ENCODE measurements at places on chromosomes 13 and 19.

- no peak for DNase-seq
Observed at GRCh38 chr19:18896421-18896841, 473 bp upstream of the CERS1 start.

DNA sequence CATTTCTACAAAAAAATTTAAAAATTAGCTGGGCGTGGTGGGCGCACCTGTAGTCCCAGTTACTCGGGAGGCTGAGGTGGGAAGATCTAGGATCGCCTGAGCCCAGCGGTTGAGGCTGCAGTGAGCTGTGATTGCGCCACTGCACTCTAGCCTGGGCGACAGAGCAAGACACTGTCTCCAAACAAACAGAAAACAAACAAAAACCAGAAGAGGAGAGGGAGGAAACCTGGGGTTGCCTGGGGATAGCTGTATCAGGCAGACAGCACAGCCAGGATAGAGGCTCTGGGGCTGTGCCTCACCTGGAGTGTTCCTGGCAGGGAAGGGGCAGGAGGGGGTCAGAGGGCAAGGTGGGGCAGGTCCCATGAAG is 2.6 kb upstream of the POLR2E start:
- DNase-seq: no peak

DNA sequence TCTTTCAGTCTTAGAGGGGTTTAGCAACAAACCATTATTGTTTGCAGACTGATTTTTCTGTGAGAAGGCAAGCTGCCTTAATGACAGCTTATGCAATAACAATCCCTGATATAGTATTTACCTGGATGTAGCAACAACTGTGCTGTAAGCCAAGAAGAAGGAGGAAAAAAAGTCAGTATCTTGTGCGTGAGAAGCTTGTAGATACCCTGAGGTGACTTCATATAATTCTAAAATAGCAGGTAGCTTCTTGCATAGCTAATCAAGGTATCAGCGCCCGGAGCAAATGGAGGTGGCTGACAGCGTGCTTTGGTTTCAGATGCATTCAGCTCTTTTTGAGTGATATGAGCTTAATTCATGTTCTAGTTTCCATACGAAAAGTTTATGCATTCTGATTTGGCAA is 309.8 kb downstream of the KLF5 start:
- no peak for DNase-seq

DNA sequence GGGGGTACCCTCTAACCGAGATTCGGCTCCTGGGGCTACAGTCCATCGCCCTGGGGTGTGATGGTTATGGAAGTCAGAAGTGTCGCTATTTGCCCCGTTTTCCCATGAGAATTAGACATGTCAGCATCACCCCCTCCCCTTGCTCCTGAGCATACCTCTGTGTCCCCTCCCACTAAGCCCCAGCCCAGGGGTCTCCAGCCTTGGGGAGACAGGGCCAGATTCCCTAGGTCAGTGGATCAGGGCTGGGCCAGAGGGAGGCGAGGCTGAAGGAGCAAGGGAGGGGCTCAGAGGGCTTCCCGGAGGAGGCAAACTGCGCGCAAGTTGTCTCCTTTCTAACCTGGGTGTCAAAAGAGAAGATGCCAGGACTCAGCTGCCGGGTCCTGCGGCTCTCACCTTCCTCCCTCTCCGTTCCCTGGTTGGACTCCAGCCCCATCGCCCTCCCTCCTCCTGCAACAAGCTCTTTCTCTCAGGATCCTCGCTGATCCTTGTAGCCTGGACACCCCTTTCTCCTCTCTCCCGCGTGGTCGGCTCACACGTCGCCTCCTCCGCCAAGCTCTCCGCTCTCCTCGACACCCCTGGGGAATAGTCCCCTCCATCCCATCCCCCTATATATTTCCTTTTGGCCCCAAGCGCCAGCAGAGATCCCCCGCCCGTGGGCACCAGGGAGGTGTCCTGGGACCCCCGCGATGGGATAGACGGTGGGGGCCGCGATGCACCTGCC is 459 bp upstream of the TMEM59L start:
- DNase-seq: no peak

DNA sequence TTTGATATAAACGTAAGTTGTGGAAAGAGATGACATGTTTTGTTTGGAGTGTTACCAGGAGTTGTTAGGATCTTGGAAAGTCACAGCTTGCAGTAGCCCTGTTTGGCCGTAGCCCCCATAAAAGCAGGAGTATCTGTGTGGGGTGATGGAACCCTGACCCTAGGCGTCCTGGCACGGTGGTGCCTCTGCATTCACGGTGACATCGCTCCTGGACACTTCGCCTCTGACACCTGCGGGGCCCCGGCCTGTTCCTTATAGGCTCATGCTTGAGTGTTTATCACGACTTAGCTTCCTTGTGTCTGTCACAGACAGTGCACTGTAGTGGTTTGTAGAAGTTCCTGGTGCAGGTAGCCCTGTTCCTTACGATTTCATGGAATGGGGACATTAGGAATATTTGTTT is 74.2 kb downstream of the ATP11A start:
- no peak for DNase-seq

DNA sequence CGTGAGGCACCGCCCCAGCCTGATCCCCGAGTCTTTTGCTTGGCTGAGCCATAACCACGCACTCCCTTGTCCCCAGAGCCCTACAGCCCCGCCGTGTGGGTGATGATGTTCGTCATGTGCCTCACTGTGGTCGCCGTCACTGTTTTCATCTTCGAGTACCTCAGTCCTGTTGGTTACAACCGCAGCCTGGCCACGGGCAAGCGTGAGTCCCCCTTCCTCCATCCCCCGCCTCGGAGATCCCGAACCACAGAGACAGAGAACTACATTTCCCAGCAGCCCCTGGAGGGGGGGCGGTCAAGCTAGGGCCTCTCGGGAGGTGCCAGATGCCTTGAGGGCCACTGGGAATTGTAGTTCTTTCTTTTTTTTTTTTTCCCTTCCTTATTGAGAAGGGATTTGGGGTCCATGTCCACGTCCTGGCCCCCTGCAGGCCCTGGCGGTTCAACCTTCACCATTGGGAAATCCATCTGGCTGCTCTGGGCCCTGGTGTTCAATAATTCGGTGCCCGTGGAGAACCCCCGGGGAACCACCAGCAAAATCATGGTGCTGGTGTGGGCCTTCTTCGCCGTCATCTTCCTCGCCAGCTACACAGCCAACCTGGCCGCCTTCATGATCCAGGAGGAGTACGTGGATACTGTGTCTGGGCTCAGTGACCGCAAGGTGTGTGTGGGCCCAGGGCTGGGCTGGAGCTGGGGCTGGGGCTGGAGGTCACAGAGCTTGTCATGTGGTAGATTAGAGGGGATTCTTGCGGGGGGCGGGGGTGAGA is 25.9 kb downstream of the GRIN2D start:
- DNase-seq: no peak

GRCh38 chr13:87147076-87147475 is 524.1 kb upstream of the SLITRK5 start:
- no peak for DNase-seq

DNA sequence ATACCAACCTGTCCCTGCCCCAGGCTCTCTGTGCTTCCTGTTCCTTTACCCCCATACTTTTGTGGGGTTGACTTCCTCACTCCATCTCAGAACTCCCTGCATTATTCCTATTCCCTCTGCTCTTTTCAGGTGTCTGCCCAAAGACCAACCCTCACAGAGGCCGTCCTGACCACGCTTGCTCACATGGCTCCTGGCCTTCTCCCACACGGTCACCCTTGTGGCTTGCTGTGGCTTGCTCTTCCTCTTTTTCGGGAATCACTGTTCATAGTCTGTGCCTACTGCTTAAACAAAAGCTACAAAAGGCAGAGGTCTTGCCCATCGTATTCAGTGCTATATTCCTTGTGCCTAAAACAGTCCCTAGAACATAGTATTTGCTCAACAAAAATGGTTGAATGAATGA is 25.2 kb upstream of the ARGLU1 start:
- DNase-seq: no peak

GRCh38 chr13:93227280-93227877 is 772 bp downstream of the GPC6 start:
- DNase-seq: no peak

DNA sequence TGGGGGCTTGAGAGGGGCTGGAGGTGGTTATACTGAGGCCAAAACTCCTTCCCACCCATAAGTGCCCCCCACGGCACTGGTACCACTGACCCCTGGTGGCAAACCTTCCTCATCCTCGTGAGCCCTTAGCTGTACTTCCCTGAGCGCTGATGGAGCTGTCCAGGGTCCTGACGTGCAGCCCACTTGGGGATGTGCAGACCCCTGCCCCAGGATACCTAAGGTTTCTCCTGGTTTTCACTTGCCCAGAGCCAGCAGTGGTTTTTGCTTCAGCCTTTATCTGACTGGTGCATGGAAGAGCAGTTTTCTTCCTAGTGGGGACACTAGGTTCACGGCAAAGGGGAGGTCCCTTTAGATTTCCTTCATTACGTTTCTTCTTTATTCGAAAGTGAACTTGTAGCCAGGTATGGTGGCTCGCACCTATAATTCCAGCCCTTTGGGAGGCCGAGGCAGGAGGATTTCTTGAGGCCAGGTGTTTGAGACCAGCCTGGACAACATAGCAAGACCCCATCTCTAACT is 28.7 kb upstream of the KCTD15 start:
- DNase-seq: no peak

DNA sequence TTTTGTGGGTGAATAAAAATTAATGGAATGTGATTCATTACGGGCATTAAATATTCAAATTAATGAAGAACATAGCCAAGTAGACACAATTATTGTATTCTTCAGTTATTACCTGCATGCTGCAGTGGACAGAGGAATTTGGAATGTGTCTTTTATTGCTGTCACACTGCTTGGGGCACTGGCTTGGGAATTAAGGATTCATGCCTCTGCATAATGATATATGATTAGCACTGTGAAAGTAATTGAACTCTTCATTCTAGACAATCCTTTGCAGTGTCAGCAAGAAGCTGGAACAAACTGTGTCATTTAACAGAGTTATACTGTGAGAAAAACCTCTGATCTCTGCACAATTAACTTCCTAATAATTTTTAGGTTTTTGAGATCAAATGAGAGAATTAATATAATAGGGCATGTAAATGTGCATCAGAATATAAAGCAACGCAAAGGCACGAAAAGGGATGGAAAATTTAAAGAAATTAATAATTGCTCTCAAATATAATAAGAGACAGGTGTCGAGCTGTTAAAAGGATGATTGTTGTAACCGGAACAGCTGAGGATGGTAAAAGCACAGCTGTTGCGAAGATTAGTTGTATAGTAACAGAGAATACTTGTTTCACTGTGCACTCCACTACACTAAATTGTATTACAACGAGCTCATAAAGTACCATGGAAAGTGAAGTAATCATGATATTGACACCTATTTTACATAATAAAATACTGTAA is 235.1 kb upstream of the MIR17HG start:
- DNase-seq: no peak

DNA sequence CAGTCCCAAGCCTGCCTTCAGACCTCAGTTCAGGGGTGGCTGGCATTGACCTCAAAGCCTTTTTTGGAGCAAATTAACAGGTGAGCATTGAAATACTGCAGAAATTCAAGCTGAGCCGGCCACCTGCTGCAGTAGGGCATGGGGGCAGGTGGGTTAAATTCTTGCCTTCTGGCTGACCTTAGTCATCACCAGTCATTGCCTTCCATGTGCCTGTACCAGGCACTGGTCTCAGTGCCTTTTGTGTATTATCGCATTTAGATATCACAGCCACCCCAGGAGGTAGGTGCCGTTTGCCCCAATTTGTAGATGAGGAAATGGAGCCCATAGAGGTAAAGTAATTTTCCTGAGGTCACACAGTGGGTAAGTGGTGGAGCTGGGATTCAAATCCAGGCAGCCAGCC is 7.2 kb downstream of the PPP1R37 start:
- DNase-seq: no peak

- DNase-seq: no peak
Observed at GRCh38 chr19:39759457-39760184, 19.0 kb upstream of the LEUTX start.

DNA sequence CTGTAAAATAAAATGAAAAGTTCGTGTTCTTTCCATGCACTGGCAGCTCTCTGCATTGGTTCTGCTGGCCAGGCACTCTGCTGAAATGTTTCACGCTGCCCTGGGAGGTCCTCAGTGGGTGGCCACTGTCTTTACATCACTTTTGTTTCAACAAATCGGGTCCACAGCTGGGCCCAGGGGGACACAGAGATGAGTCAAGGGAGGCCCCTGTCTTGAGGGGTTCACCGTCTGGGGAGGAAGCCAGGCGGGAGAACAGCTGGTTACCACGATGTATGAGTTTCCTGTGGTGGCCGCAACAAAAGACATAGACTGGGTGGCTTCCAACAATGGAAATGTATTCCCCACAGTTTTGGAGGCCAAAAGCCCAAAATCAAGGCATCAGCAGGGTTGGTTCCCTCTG is 5.1 kb upstream of the KLF2 start:
- no peak for DNase-seq

- DNase-seq: no peak
Observed at GRCh38 chr19:15185188-15185587, 15.6 kb downstream of the NOTCH3 start.

DNA sequence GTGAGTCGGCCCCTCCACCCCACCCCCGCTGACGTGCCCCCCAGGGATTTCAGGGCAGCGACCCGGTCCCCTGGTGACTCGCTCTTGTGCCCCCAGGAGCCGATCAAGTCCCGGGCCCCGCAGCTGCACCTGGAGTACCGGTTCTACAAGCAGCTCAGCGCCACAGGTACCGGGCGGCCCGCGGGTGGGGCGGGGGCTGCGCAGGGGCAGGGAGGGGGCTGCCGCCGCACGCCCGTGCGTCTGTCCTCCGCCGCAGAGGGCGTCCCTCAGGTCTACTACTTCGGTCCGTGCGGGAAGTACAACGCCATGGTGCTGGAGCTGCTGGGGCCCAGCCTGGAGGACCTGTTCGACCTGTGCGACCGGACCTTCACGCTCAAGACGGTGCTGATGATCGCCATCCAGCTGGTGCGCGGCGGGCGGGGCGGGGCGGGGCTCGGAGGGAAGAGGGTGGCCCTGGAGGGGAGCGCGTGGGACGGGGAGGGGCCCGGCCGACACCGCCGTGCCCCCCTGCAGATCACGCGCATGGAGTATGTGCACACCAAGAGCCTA is 37.1 kb downstream of the BTBD2 start:
- DNase-seq: no peak
